A549 treated with CORT108297 at 1 μM for 4 hours (cell line): ENCODE measurements at places on chromosomes 7 and 10. TPM values are rescaled to one million over a fixed set of nuclear protein-coding genes. Genes with fewer than 3 reads are reported as not detected.

Gene CLDN15
- total RNA-seq = 7.7 to 15.5 TPM (median 13.1 TPM) in 5 replicates

Gene PLXDC2
- total RNA-seq = 0.02 TPM in 3 of 5 replicates, not detected in the others

Gene UBE2D1
- 15.6 to 21.5 TPM (median 20.7 TPM) in 5 replicates for total RNA-seq

Gene LIPK
- not detected in 5 replicates for total RNA-seq

Gene SYNPO2L
- total RNA-seq = 0.01 to 0.03 TPM (median 0.03 TPM) in 3 of 5 replicates, not detected in the others
